ENCODE measurements at places on chromosomes 3 and 15. TPM values are rescaled to one million over a fixed set of nuclear protein-coding genes. Genes with fewer than 3 reads are reported as not detected.

DNA sequence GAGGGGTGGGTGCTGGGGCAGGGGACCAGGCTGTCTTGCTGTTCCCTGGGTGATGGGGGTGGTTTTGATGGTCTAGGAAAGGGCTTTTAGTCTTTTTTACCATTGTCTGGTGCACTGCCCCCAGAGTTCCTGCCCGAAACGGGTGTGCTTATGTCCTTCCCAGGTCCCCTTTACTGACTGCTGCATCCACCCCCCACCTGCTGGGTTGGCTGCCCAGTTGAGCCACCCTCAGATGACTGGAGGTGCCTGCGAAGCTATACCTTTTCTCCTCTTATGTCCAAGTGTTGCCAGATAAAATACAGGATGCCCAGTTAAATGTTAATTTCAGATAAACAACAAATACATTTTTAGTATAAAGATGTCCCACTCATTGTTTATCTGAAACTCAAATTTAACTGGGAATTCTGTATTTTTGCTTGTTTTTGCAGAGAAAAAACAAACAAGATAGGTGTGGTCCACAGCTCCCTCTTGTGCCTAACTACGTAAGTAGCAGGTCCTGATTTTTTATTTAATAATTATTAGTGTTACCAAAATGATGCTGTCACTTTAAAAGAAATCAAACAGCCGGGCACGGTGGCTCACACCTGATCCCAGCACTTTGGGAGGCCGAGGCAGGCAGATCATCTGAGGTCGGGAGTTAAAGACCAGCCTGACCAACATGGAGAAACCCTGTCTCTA is 6.1 kb upstream of the RPP14 start:
- no peak for DNase-seq

DNA sequence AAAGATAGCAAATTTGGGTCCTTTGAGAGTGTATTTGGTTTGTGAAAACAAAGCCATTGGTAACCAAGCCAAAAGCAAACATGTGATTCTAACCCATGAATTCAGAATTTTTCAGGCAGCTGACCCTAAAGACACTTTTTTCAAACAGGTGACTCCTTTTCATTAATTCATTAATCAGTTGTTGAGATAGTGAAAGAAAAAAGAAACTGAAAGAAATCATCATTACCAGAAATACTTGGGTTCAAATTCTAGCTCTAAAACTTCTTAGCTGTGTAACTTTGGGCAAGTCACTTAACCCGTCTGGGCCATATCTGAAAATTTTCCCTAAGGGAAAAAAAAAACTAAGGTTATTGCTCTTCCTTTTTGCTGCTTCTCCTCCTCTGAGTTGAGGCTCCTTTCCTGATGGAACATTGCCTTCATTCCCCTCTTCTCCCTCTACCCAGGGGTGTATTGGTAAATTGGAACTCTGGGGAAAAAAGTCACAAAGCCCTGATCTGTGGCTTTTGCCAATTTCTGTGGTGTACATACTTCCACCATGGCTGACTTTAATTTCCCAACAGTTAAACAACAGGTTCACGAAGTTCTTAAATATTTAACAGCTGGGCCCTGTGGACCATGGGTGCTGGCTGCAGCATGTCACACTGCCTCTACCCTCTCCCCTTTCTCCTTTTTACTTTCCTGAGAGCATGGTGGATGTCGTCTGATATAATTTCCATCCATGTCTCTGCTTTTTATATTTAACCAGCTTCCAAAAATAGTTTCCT is 120.3 kb downstream of the ASB7 start:
- no peak for DNase-seq

- no peak for DNase-seq
Observed at GRCh38 chr3:61876797-61877196, 315.4 kb downstream of the PTPRG start.

DNA sequence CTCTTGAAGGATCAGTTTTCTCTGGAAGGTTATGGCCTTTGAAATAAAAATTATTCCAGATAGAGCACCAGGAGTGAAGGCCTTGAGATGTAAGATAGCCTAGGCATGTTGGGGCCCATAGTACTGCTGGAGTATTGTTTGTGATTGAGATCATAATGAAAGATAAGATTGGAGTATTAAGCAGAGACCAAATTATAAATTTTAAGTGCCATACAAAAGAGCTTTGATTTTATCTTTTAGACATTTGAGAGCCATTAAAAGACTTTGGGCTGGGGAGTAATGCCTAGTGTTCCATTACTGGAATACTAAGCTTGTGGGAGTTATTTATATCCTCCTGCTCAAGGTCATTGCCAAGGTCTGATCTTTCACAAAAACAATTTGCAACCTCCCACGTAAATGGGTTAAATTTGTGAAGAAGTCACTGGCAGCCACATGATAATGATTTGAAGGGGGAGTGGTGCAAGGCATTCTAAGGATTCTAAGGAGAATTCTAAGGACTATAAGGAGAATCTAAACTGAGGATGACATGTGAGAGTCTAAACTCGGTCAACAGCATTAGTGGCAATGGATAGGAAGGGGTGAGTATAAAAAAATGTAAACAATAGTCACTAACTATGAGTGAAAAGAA is 12.8 kb downstream of the ELL3 start:
- no peak for DNase-seq

- DNase-seq, result no peak
Observed at GRCh38 chr3:16239780-16240179, 25.0 kb downstream of the DPH3 start.

- no peak for DNase-seq
Observed at GRCh38 chr3:39024497-39024896, 27.2 kb downstream of the SCN11A start.

GRCh38 chr3:14691239-14691638 is 16.3 kb downstream of the C3orf20 start:
- no peak for DNase-seq

Gene BCHE
- total RNA-seq, result 27.1 TPM

Gene CFAP91
- total RNA-seq, result 4.3 TPM

Measured in breast epithelium (tissue), 4 donors.